ENCODE measurements at places on chromosomes 7 and 10. TPM values are rescaled to one million over a fixed set of nuclear protein-coding genes. Genes with fewer than 3 reads are reported as not detected.

- DNase-seq = no peak
Observed at GRCh38 chr10:80871083-80871482, 333.4 kb downstream of the SH2D4B start.

DNA sequence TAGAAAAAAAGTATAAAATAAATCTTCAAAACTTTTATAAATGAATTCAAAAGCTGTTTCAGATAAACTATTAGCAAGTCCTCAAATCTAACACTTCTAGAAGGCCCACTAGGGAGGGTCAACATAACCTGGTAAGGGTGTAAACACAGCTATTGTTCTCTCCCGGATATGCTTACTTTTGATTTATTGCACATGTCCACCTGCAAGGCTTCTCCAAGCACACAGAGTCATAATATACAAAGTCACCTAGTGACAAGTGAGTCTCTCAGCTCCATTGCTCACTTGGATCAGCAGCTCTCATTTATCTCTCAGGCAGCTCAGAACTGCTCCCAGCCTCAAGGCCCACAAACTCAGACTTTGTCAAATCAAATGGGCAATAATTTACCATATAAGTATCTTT, 44.0 kb upstream of the COL1A2 start:
- DNase-seq = no peak

DNA sequence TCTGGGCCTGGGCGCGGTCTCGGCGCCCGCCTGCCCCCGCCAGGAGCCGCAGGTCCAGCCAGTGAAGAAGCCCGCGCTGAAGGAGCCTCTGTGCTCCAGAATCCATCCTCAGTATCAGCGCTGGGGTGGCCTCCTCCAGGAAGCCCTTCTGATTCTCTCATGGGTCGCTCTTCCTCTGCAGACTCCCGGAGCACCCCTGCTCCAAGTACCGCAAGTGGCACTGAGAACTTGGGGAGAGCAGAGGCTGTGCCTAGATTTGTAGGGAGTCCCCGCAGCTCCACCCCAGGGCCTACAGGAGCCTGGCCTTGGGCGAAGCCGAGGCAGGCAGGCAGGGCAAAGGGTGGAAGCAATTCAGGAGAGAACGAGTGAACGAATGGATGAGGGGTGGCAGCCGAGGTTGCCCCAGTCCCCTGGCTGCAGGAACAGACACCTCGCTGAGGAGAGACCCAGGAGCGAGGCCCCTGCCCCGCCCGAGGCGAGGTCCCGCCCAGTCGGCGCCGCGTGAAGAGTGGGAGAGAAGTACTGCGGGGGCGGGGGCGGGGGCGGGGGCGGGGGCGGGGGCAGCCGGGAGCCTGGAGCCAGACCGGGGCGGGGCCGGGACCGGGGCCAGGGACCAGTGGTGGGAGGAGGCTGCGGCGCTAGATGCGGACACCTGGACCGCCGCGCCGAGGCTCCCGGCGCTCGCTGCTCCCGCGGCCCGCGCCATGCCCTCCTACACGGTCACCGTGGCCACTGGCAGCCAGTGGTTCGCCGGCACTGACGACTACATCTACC, at the start of gene ALOX5:
ALOX5 (plus strand) TSS at position 641 of the 774 bp plus-strand sequence; CDS start at position 705, 64 bp downstream.
- DNase-seq = peak; percentile 79

DNA sequence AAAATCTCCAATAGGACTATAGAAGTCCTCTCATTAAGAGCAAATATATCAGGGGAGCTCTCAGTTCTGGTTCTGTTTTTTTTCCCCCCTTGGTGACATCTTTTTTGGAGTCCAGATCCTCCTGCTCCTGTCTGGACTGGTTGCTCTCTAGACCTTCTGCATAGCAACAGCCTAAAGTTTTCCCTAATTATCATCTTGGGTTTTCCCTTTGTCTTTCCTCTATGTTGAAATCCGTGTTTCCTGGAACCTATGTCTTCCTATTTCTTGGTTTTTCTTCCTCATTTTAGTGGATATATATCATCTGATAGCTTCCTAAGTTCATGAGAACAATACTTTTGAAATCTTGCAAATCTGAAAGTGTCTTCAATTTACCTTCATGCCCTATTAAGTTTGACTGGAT, 29.7 kb upstream of the MTERF1 start:
- no peak for DNase-seq

GRCh38 chr7:142496545-142496991, 238.7 kb upstream of the PRSS58 start:
- DNase-seq = no peak

DNA sequence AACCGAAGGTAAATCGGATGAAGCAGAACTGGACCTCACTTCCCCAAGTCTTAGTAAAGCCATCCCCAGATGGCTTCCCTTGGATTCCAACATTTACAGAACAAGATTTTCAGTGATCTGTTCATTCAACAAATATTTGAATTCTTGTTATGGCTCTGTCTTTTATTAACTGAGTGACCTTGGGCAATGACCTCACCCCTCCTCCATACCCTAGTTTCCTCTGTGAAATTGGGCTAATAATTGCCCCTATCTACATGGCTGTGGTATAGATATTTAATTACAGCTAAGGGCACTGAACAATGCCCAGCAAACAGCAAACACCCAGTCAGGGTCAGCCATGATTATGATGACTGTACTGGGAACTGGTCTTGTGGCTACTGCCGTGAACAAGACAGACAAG, 19.1 kb downstream of the TECTB start:
- DNase-seq = no peak

DNA sequence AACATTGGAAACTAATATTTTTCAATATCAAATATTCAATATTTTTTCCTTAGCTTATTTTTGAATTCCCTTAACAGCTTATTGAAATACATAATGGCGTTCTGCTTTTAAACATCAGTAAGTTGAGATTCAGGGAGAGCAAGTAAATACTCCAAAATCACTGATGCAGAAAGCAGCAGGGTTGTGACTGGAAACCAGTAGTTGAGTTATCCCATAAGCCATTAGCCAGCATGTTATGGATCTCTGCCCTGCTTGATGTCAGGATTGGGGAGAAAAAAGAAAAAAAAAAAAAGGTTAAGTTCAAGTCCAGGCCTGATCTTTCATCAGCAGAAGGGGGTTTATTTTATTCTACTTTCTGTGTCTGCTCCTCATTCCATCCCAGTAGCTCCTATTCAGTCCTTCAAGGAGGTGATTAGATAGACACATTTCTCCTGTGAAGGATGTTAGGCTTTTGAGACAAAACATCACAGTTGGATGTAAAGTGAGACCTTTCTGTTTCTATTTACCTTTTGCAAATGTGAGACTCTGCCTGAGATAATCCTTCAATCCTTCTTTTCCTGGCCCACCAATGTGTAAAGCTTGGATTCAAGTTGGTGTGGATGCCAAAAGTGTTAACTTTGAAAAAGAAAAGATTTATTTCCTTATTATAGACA, 110.9 kb upstream of the HDAC9 start:
- no peak for DNase-seq

GRCh38 chr7:47218378-47219176, 363.3 kb downstream of the TNS3 start:
- DNase-seq = no peak

DNA sequence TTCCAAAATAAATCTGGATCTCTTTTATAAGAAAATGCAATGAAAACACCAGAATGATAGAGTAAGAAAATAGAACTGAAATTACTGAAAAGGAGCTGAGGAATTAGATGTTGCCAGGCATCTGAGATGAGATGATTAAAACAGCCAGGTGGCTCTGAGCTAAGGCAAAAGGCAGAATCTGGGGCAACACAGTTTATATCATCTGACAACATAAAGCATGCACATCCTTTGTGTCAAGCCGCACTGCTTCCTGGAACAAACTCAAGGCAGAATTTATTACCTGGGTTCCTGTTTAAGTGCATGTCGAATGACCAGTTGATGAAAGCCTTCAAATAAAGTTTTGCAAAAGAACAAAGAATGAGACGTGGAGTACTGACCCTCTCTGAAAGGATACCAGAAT, 247.0 kb downstream of the SNX10 start:
- no peak for DNase-seq

DNA sequence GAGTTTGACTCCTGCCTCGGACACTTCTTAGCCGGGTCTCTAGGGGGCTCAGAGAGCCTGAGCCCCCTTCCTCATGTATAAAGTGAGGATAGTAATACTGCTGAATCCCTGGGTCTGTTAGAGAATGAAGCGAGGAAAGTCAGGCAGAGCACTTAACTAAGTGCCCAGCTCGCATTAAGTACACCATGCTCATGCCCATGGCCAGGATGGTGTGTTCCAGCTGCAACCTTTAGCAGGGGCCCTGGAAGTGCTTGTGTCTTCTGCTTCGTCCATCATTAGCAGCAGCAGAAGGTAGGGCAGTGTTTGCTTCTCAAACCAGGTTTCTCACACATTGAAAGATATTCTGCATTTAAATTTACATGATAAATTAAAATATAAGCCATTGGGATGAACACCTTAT, 27.3 kb upstream of the WDFY4 start:
- no peak for DNase-seq

DNA sequence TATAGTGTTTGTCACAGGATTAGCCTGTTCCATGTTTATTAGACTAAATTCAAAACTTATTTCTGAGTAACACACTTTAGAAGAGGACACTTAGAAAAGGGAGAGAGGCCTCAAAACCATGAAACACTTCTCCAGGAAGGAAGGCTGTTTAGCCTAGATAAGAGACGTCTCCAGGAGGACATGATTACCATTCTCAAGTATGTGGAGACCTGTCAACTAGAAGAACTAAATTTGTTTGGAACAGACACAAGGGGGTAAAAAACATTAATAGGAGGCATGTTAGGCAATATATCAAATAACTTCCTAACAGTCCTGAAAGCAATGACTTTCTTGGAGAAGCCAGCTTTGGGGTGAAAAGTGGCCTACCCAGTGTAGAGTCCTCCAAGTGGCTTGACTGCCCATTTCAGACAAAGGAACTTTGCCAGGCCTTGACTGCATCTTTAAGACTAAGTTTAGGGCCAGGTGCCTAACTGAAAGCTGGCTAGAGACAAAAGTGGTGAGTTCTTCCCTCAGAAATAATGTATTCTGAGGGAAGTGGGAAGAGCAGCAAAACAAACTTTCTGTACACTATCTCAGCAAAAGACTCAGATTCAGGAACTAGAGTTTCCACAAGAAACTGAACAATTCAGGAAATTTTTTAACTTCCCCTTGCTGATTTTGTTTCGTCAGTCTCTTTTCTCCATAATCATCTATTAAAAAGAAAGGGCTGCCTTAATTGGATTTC, 11.8 kb downstream of the NCOA4 start:
- DNase-seq = no peak

DNA sequence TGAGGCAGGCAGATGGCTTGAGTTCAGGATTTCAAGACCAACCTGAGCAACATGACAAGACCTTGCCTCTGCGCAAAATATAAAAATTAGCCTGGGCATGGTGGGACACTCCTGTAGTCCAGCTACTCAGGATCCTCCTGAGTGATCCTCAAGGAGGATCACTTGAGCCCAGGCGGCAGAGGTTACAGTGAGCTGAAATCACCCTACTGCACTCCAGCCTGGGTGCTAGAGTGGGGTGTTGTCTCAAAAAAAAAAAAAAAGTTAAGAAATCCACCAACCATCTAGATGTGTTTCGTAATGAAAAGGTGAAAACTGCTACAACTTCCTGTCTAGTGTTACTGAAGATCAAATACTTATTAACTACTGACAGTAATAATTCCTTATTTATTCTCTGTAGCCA, 8.1 kb downstream of the GLCCI1 start:
- no peak for DNase-seq

- DNase-seq = no peak
Observed at GRCh38 chr7:1112625-1113547, 25.0 kb downstream of the GPER1 start.

DNA sequence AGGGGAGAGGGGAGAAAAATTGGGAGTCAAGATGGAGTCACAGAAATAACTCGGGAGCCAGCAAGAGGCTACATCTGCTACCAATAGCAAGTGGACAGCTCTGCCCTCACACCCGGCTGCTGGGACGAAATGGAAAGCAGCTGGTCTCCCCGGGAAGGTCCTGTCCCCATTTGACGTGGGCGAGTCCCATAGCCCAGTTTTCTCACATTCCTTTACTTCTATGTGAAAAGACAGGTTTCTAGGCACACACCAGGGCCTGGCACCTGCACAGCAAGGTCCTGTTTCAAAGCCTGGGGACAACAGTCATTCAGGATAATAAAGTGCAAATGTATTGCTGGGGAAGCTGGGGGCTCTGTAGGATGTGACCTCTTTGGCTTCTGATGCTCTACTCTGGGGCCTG, 162.6 kb downstream of the OAT start:
- DNase-seq = no peak

GRCh38 chr7:100189061-100189460, 11.3 kb downstream of the STAG3 start:
- DNase-seq = no peak

GRCh38 chr7:128738570-128739047, 550 bp upstream of the CALU start:
- DNase-seq = no peak

DNA sequence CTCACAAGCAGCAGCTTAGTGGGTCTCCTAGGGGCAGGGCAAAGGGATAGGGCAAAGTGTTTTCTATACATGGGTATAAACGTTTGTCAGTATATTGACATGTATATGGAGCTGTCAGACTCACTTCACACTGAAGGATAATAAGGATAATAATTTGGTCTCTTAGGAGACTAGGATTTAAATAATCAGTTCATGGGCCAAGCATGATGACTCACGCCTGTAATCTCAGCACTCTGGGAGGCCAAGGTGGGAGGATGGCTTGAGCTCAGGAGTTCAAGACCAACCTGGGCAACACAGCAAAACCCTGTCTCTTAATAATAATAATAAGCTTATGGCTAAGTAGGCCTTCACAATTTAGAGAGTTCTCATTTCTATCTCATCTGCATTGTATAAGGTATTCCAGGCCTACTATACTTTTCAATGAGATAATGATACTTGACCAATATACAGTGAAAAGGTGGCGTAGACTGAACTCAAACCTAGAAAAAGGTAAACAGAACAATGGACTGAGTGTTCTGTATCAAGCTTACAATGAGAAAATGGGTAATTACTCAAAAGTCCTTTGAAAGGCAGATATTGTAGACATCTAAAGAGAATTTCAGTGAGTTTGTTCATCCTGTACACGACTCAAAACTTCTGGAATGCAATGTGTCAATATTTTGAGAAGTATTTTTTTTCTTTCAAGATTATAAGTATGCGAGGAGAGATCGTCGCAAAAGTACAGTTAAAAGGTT, 7.0 kb downstream of the GSAP start:
- DNase-seq = no peak

The SDK1 gene
- 0.47 TPM for total RNA-seq

The ALOX5 gene
- total RNA-seq = 11.2 TPM

The NEUROG3 gene
- not detected for total RNA-seq

The SPDYE5 gene
- not detected for total RNA-seq

The PRSS37 gene
- total RNA-seq = not detected

The SEMA4G gene
- total RNA-seq = 13.9 TPM

The LIPM gene
- not detected for total RNA-seq

The GSTK1 gene
- 178 TPM for total RNA-seq

The COMMD3 gene
- total RNA-seq = 30.8 TPM

The CTAGE4 gene
- total RNA-seq = 1.4 TPM

The ANKRD61 gene
- not detected for total RNA-seq

The POT1 gene
- 11.5 TPM for total RNA-seq
